ENCODE measurements at places on chromosomes 12 and 14. TPM values are rescaled to one million over a fixed set of nuclear protein-coding genes. Genes with fewer than 3 reads are reported as not detected.

- no peak overlapping the region for H3K4me3 ChIP-seq
- no peaks in the 10 kb centered on the region for H3K36me3 ChIP-seq
- peaks cover 8% of the 10 kb centered on the region for H3K4me1 ChIP-seq
- H3K27me3 ChIP-seq, result no peaks in the 10 kb centered on the region
- DNase-seq, result no peak
These were observed 105.0 kb downstream of the ETNK1 start for GRCh38 chr12:22729957-22730443.

DNA sequence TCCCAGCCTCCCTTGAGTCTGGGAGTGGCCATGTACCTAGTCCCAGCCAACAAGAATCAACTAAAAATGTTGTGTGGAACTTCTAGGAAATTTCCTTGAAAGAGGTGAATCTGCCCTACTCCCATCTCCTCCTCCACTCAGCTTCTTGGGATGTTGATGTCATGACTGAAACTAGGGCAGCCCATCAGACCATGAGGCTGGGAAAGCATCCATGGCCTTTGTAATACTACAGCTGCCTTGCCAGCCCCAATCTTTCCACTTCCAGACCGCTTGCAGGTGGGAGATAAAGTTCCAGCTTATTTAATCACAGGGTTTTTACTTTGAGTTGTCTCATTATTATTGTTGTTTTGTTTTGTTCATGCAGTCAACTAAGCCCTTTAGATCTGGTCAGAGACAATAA is 170.3 kb upstream of the LMNTD1 start:
- no peak overlapping the region for H3K27ac ChIP-seq
- H3K4me3 ChIP-seq, result no peak overlapping the region
- H3K36me3 ChIP-seq, result no peaks in the 10 kb centered on the region
- no peak for DNase-seq
- no peaks in the 10 kb centered on the region for H3K4me1 ChIP-seq

DNA sequence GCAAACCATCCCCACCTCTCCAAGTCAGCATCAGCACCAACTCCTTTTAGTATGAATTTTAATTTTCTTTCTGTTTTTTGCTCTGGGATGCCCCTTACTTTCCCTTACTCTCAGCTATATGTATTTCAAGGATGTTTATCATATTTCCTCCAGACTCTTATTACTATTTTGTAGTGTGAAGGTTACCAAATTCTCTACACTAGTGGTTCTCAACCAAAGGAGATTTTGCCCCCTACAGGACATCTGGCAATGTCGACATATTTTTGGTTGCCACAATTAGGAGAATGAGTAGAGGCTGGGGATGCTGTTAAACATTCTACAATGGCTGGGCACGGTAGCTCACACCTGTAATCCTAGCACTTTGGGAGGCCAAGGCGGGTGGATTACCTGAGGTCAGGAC is 29.1 kb upstream of the SOS2 start:
- no peaks in the 10 kb centered on the region for H3K27me3 ChIP-seq
- H3K4me1 ChIP-seq, result no peaks in the 10 kb centered on the region
- no peak for DNase-seq
- H3K4me3 ChIP-seq, result no peak overlapping the region
- H3K36me3 ChIP-seq, result no peaks in the 10 kb centered on the region
- no peak overlapping the region for H3K27ac ChIP-seq

GRCh38 chr12:113184900-113185179 is 438 bp downstream of the DDX54 start:
- H3K36me3 ChIP-seq, result no peaks in the 10 kb centered on the region
- DNase-seq, result peak; percentile 91
- no peaks in the 10 kb centered on the region for H3K27me3 ChIP-seq
- peak overlapping the region; percentile 82 for H3K4me3 ChIP-seq
- peak overlapping the region; percentile 97 for H3K27ac ChIP-seq
- H3K4me1 ChIP-seq, result peaks cover 12% of the 10 kb centered on the region

- H3K36me3 ChIP-seq, result no peaks in the 10 kb centered on the region
- no peak overlapping the region for H3K4me3 ChIP-seq
- H3K4me1 ChIP-seq, result no peaks in the 10 kb centered on the region
- H3K27me3 ChIP-seq, result no peaks in the 10 kb centered on the region
- no peak for DNase-seq
These were observed 41.1 kb downstream of the BMP4 start for GRCh38 chr14:53915364-53916014.

- H3K4me3 ChIP-seq, result no peak overlapping the region
- no peaks in the 10 kb centered on the region for H3K27me3 ChIP-seq
- H3K27ac ChIP-seq, result peak overlapping the region; percentile 61
- H3K36me3 ChIP-seq, result no peaks in the 10 kb centered on the region
- DNase-seq, result no peak
- peaks cover 27% of the 10 kb centered on the region for H3K4me1 ChIP-seq
These were observed 8.8 kb downstream of the NID2 start for GRCh38 chr14:52060080-52060479.

DNA sequence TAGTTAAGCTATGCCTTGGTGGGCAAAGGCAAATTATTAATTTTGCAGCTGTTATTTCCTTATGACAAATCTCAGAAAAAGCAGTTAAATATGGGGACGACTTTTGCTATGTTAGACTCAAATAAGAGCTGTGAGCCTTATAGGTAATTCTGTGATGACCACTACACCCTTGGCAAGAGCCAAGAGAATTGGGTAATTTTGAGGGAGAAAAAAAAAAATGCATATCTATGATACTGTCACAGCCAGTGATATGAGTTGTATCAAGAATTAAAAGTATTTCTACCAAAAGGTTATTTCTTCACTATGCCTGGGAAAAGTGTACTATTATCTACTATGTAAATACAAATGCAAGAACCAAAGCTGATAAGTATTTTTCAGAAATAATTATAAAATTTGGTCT is 43.9 kb downstream of the SCAF11 start:
- H3K4me3 ChIP-seq, result no peak overlapping the region
- no peaks in the 10 kb centered on the region for H3K27me3 ChIP-seq
- no peaks in the 10 kb centered on the region for H3K36me3 ChIP-seq
- H3K4me1 ChIP-seq, result no peaks in the 10 kb centered on the region

DNA sequence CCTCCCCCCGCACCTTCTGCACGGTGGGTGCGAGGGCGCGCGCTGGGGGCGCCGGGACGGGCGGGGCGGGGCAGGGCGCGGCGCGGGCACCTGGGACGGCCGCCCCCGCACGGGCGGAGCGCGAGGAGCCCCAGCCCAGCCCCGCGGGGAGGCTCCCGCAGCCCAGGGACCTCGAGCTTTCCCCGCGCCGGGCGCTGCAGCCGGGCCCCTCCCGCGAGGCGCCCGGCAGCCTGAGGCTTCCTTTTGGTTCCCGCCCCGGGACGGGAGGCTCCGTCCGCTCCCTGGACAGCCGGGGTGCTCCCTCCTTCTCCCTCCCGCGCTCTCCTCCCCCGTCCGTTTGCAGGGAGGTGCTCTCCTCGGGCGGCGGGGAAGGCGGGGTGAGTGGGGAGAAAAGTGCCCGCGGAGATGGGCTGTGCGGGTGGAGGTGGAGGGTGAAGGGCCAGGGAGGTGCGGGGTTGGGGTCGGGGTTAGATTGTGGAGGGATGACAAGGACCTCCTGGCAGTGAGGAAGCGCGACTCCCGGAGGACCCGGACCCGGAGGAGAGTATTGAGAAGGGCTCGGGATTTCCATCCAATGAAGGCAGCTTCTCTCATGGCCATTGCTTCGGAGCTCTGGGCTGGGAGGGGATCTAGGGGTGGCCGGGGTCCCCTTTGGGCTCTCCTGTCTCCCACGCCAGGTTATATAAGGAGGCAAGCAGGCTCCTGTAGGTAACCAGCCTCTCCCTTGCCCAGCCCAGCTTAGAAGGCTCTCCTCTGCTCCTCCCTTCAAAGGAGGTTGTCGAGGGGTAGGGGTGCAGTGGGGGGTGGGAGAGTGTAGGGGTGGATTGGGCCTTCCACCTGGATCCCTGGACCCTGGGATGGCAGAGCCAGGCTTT is 645 bp downstream of the JDP2 start:
- H3K4me3 ChIP-seq, result peak overlapping the region; percentile 62
- peak; percentile 53 for DNase-seq
- H3K27ac ChIP-seq, result peak overlapping the region; percentile 56
- peaks cover 8% of the 10 kb centered on the region for H3K4me1 ChIP-seq
- no peaks in the 10 kb centered on the region for H3K27me3 ChIP-seq

DNA sequence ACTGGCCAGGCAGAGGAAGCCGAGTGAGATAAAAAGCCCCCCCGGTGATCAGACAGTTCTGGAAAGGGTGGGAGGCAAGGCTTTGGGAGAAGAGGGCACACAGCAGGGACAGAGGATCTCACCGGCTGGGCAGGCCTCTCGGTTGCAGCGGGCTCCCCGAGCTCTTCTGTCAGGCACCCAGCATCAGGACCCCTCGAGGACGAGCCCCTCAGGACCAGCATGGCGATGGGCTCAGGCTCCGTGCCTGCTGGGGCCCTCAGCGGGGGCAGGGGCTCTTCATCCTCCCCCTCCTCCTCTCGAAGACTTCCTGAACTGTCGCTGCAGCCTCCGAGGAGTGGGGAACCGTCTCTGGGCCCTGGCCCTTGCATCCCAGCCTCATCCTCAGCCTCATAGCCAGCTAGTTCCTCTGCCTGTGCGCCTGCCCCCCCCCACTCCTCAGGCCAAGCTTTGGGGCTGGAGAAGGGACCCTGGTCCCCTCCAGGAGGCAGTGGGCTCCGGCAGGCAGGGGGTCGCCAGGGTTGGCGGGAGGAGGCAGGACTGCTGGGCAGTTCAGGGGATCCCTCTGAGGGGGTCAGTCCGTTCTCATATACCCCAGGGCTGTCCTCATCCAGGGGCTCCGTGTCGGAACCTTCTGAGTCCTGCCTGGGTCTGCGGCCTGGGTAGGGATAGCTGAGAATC is 3.4 kb upstream of the AP1G2 start:
- no peak for DNase-seq
- H3K36me3 ChIP-seq, result no peaks in the 10 kb centered on the region
- no peak overlapping the region for H3K4me3 ChIP-seq
- peaks cover 1% of the 10 kb centered on the region for H3K4me1 ChIP-seq
- no peaks in the 10 kb centered on the region for H3K27me3 ChIP-seq
- H3K27ac ChIP-seq, result no peak overlapping the region

- no peaks in the 10 kb centered on the region for H3K27me3 ChIP-seq
- DNase-seq, result no peak
- no peak overlapping the region for H3K4me3 ChIP-seq
These were observed 100.3 kb downstream of the GTF2A1 start for GRCh38 chr14:81120501-81120900.

DNA sequence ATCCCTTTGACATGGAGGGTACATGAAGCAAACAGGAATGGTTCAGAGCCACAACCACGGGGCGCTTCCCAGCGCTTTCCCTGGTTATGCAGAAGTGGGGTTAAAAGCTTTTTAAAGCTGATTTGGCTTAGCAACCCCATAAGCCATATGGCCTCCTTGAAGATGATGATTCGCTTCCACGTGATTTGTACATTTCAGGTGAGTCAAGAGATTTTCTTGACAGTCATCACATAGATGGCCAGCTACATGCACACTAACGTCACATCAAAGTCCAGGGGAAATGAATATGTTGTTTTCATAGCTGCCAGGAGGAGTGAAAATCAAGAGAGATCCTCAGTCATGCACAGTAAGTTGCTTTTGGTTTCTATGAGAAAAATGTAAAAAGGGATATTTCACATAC is 309.7 kb downstream of the TMEM132D start:
- no peaks in the 10 kb centered on the region for H3K4me1 ChIP-seq
- no peaks in the 10 kb centered on the region for H3K27me3 ChIP-seq
- H3K36me3 ChIP-seq, result no peaks in the 10 kb centered on the region
- H3K4me3 ChIP-seq, result no peak overlapping the region

DNA sequence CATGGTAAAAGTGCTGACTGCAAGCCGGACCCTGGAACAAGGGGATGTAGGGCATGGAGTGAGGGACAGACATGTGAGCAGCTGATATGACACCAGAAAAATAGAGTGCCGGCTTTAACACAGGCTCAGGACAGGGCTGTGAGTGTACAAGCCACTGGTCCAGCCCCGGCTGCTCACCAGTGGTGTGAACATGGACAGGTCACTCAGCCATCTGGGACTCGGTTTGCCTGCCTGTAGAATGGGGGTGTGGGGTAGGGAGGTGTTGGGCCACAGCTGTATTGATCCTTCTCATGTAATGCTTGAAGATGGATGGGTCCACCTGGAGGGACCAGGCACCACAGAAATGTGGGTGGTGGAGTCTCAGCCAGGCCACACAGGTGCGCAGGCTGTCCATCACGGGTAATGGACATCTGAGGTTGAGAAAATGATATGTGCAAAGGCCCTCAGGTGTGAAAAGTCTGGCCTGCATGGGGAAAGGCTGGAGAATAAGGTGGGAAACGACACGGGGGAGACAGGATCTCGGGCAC is 10.6 kb upstream of the KRT74 start:
- H3K27ac ChIP-seq, result no peak overlapping the region
- no peak for DNase-seq
- H3K36me3 ChIP-seq, result no peaks in the 10 kb centered on the region
- no peaks in the 10 kb centered on the region for H3K27me3 ChIP-seq
- H3K4me1 ChIP-seq, result no peaks in the 10 kb centered on the region

DNA sequence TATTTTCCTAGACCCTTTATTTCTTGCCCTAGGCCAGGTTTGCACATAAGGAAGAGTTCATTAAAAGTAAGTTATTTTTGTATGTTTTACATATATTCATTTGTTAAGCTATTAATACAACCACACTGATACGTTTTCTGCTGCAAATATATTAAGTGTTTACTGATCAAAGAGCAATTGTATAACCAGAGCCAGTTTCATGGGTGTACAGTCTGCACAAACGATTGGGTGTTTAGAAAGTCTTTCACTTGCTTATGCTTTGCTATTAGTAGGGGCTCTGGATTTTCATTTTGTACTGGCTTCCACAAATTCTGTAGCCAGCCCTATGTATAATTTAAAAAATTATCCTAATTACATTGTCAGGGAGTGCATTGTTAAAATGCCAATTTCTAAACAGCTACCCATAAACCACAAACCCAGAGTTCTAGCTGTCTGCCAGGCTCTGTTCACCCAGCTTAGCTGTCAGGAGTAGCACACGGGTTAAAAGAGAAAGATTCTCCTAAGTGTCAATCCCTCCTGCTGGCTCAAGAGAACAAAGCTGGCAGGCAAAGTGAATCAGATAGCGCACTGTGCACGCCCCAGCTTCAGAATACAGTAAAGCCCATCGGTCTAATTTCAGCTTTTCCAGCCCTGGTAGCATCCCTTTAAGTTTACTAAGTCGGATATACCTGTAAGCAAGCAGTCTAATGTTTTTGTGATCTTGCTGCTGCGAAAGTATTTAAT is 151.0 kb upstream of the LMO3 start:
- H3K36me3 ChIP-seq, result no peaks in the 10 kb centered on the region
- no peak for DNase-seq
- H3K4me1 ChIP-seq, result no peaks in the 10 kb centered on the region

DNA sequence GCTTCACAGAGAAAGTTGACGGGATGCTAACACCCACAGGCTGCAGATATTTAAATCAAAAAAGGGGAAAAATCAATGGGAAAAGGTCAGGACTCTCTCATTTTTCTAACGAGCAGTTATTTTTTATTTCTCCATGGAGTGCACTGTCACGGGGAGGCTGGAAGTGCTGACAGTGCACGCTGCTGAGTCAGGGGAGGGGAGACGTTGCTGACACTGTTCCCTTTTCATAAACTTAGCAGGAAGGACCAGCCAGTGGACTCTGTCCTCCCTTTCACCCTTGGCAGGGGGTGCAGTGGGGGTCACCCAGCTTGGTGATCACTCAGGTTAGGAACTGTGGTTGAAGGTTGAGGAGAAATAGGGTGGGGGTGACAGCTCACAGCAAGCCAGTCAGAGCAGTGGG is 65.6 kb upstream of the FUT8 start:
- H3K27ac ChIP-seq, result no peak overlapping the region
- H3K4me3 ChIP-seq, result no peak overlapping the region
- H3K36me3 ChIP-seq, result no peaks in the 10 kb centered on the region
- no peaks in the 10 kb centered on the region for H3K27me3 ChIP-seq
- no peak for DNase-seq

Gene C12orf54
- total RNA-seq, result 1.3 TPM

Gene CCDC196
- not detected for total RNA-seq

Gene DNAAF2
- 19.3 TPM for total RNA-seq

Gene NPFF
- not detected for total RNA-seq

Gene RBP5
- total RNA-seq, result 2.4 TPM

Gene PNN
- 75.4 TPM for total RNA-seq

Data from ovary (tissue), 10 donors.